Stimulated activated CD4-positive, alpha-beta T cell treated with anti-CD3 and anti-CD28 coated beads, Interleukin-4, amount 100 ng/mL, for 1 hour (primary cell): ENCODE measurements at places on chromosomes 2 and 18.

DNA sequence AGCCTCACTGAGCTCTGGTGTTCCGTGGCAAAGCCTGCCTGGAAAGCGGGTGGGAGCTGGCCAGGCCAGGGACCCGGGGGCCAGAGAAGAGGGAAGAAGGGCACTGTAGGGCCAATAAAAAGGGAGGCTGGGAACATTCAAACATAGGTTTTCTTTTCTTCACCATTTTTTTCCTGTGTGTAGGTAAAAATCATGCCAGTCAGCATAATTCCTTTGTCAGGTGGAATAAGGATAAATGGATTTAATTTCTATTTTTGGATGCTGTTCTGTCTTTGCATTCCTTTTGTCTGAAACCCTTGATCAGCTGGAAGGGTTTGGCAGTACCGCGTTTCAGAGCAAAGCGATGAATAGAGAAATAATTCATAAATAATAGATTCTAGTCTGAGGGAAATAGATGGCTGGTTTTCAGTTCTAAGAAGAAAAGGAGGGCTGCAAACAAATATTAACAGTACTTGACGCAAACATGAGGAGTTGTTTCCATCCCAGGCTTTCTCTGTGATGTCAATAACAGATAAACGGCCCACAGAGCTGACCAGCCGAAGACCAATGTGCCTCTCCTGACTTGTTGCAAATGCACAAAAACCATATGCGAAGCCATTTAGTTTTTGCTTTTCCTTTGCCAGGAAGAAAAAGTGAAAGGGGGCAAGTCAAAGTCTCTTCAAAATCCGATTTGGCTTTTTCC, 384.4 kb downstream of the TSN start:
- no peak for DNase-seq

- no peak for DNase-seq
Observed at GRCh38 chr2:227597998-227598397, 695 bp upstream of the SCYGR2 start.

DNA sequence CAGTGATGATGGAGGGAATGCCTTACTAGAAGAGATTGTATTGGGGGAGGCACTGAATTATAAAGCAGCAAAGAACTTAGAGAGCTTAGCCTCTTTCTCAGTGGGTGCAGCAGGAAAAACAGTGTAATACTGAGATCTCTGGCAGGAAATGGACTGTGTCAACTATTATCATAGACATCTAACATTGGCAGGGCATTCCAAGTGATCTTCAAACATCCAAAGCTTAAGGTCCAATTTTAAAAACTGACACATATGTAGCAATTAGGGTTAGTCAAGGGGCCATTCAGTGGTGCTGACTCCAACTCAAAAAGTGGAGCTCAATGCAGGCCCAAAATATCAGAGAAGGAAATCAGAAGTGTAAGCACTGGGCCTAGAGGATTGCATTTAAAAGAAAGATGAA, 106.6 kb upstream of the DDX18 start:
- DNase-seq: no peak

DNA sequence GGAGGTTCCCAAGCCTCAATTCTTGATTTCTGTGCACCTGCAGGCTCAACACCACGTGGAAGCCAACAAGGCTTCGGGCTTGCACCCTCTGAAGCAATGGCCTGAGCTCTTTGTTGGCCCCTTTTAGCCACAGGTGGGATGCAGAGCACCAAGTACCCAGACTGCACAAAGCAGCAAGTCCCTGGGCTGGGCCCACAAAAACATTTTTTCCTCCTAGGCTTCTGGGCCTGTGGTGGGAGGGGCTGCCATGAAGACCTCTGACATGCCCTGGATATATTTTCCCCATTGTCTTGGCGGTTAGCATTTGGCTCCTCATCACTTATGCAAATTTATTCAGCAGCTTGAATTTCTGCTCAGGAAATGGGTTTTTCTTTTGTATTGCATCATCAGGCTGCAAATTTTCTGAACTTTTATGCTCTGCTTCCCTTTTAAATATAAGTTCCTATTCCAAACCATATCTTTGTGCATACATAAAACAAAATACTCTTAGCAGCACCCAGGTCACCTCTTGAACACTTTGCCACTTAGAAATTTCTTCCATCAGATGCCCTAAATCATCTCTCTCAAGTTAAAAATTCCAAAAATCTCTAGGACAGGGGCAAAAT, 9.0 kb upstream of the MATN3 start:
- no peak for DNase-seq

DNA sequence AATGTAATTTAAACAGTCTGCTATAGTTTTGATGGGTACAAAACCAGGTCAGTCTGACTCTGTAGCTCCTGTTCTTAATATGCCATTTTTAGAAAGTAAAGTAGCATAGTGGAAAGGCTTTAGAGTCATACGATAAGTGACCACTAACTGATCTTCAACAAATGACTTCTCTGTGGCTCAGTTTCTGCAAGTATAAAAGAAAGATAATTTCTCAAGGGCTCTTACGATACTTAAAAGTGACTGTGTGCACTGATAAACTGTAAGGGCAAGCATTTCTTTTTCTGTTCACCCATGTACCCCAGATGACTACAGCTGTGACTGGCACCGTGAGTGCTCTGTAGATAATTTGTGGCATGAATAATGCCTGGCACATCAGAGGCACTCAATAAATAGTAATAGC, 178.7 kb downstream of the LCLAT1 start:
- no peak for DNase-seq

GRCh38 chr18:63578357-63578958, 8.7 kb upstream of the SERPINB13 start:
- no peak for DNase-seq

DNA sequence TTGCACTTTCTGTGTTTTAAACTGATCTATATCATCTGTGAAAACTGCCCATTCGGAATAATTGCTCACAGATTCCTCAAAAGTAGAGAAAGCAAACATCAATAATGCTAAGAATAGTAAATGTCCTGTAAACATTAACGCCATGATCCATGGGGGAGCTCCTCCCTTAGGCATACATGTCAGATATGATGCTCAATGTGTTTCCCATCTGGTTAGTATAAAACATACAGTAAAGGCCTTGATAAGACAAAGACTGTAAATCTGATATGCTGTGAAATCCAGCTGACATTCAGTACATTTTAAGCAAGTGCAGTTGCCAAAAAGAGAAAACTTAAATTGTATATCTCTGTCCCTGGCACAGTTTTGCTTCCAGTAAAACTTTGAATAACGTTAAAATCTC, 2.1 kb downstream of the DSEL start:
- no peak for DNase-seq

- DNase-seq: no peak
Observed at GRCh38 chr2:144519934-144520731, at the start of gene ZEB2. ZEB2 (minus strand) TSS chr2:144520119; CDS start chr2:144517350, 2,769 bp downstream.

- no peak for DNase-seq
Observed at GRCh38 chr2:224958873-224959272, 83.4 kb downstream of the DOCK10 start.

DNA sequence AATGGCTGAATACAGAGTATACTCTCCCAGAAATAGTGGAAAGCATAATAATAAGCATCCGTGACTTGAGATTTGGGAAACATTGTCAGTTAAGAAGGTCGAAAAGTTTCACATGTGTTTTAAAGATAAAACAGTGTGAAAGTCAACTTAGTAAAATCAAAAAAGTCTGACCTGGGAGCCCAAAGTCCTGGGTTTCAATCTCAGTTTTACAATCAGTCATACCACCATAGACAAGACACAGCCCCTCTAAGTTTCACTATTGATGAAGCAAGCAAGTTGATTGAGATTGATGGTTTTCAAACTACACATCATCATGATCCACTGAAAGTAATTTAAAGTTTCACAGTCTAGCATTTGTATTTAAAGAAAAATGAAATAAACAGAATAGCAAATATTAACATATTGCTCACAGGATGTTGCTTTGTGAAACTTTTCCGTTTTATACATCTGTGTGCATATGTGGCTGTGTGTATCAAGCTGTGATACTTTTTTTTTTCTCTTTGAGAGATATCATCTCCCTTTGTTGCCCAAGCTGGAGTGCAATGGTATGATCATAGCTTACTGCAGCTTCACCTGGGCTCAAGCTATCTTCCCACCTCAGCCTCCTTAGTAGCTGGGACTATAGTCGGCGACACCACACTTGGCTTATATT, 71.1 kb downstream of the PIK3C3 start:
- no peak for DNase-seq

DNA sequence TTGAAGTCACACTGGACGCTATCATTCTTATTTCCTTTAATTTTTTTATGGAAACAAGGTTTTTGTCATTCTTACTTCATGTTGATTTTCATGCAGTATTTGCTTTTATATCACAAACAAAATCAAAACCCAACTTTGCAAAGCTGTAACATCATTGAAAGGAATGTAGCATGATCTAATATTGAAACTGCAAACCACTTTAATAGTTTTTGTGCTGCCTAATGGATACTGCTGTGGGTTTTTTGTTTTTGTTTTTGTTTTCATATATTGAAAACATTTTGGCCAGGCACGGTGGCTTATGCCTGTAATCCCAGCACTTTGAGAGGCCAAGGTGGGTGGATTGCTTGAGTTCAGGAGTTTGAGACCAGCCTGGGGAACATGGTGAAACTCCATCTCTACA, 81.6 kb downstream of the MAP2 start:
- DNase-seq: no peak

- no peak for DNase-seq
Observed at GRCh38 chr2:233814056-233814835, 36.1 kb downstream of the MROH2A start.

DNA sequence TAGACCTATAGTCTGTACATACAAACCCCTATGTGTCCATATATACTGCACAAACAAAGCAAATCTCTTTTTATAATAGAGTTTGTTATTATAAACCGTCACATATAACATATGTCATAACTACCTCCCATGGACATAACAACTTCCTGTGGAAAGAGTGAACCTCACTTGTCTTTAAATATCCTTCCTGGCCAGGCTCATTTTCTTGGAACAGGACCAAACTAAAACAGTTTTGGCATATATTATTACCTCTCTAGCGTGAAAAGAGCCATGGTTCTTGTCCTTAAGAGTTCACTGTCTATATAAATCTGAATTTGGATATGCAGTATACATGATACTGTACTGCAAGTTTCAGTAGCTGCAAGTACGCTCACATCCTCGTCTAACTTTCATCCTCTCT, 28.3 kb upstream of the DNAJC27 start:
- DNase-seq: no peak

DNA sequence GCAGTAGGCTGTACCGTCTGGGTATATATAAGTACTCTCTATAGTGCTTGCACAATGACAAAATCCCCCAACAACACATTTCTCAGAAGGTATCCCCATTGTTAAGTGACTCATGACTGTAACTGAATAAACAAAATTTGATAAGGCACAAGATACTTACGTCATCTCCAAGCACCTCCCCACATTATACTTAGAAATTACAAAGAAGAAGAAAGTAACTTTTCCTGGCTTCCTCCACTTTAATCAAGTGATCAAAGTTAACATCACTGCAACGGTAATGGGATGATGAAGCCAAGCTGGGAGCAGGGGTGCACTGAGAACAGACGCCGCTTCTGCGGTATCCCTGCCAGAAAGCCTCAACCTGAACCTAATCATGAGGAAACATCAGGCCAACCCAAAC, 9.7 kb downstream of the TNS1 start:
- DNase-seq: no peak

DNA sequence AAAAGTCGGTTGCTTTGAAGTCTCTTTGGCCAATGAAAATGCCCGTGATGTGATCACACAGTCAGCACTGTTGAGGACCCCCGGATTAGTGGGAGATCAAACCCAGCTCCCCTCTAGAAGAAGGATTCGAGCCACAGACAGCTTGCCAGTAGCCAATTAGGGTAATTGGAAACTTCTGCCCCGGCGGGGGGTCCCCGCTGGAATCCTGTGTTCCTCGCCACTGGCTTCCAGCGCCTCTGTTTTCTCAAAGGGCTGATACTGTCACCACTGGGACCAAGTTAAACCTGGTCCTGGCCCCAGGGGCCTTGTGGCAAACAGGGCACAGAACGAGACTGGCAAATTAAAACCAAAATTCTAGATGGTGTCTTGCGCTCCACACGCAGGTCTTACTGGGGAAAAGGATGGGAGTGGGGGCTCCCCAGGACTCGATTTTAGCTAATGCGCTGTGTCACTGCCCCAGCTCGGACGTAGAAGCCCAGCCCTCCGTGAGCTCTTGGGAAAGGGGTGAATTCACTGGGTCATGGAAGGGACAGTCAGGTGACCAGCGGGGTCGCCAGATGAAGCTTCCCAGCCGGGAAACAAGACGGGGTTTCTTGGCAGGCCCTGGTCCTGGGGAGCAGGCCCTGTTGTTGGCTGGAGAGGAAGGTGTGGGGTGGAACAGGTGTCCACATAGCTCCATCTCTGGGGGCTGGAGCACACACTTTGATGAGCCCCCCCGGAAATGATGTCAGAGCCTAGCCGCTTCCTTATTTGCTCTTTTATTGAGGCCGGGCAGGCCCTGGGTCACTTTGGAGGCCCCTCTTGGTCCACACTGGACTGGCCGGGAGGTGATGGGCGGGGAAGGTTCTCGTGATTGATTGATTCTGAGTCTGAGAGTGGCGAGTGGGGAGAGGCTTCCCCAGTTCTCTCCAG, 90.2 kb downstream of the SMAD7 start:
- DNase-seq: no peak

GRCh38 chr18:13530879-13531387, 195.4 kb downstream of the FAM210A start:
- DNase-seq: no peak

- DNase-seq: no peak
Observed at GRCh38 chr2:12686708-12687283, 29.9 kb upstream of the TRIB2 start.

DNA sequence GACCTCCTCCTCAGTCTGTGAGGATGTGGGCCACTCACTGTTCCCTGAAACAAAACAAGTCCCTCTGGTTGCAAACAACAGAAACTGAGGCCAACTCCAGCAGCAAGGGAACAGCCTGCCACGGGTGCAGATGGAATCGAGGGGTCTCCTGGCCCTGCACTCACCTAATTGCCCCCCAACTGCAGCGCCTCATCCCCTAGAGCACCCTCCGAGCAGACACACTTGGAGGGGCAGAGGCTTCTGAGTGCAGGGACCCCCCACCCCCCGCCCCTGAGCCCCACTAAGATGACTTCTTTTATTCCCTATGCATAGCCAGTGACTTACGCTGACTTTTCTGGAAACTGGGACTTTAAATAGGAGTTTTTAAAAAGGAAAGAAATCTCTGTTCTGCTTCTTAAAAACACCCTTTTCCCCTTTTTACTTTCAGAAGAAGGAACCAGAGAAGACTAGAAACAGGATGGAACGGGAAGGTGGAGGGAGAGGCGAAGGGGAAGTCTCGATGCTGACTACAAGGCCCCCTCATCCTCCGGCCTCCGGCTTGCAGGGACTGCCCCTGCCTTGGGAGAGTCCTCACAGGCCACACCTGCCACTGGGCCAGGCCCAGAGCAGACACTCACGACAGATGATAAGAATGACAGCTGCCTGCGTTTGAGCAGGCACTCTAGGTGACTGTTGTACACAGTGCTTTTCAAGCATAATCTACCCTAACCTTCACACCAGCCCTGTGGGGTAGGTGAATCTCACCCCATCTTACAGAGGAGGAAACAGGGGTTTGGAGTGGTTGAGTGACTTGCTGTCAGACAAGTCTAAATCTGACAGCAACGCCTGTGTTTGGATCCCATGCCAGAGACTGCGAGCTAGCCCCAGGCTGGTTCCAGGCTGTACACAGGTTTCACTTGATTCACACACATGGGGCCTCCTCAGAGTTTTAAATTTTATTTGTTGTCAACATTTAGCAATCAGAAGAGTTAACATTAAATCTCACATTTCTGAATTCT, 28.2 kb upstream of the BIN1 start:
- DNase-seq: no peak
